ENCODE measurements at places on chromosomes 4 and X. TPM values are rescaled to one million over a fixed set of nuclear protein-coding genes. Genes with fewer than 3 reads are reported as not detected.

Gene MND1
- 5.6 TPM for total RNA-seq

Gene MAGEA10
- total RNA-seq, result not detected

Gene PRRG3
- not detected for total RNA-seq

Gene YIPF7
- total RNA-seq, result not detected

Gene ARHGAP4
- total RNA-seq, result 16.0 TPM

Gene RTL3
- not detected for total RNA-seq

Gene RASSF6
- total RNA-seq, result under 0.01 TPM

Gene MBNL3
- 2.2 TPM for total RNA-seq

Gene MAGEA1
- not detected for total RNA-seq

Gene GRPEL1
- total RNA-seq, result 52.4 TPM

Measured in dermis blood vessel endothelial cell (primary cell).